ENCODE measurements at places on chromosomes 6 and 20. TPM values are rescaled to one million over a fixed set of nuclear protein-coding genes. Genes with fewer than 3 reads are reported as not detected.

DNA sequence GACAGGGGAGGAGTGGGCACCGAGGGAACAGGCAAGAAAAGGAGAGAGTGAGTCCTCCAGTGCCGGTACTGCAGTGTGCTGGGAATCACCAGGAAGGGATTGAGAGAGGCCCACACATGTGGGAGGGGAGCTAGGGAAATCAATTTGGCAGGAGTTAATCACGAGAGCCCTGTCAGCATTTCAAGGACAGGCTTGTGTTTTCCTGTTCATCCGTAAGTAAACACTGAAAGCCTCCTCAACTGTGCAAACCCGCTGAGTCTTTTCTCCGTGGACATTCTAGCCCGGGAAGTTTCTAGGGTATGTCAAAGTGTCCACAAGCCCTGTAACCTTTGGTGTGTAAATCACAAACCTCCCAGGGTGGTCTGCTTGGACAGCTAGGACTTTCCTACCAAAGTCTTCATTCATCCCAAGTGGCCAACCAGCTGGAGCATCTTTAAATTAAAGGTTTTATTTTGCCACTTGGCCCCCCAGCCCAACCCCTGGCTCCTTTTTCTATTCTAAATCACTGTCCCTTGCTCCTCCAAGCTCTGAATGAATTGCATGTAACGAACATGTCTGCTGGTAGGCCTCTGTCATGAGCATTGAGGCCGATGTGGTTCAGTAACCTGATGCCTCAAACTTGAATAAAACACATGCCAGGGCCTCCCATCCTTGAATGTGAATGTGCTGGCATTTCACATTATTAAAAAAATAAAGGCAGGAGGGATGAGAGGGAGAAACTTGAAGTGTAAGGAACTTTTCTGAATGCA, 149.1 kb downstream of the ZNF217 start:
- DNase-seq = no peak

DNA sequence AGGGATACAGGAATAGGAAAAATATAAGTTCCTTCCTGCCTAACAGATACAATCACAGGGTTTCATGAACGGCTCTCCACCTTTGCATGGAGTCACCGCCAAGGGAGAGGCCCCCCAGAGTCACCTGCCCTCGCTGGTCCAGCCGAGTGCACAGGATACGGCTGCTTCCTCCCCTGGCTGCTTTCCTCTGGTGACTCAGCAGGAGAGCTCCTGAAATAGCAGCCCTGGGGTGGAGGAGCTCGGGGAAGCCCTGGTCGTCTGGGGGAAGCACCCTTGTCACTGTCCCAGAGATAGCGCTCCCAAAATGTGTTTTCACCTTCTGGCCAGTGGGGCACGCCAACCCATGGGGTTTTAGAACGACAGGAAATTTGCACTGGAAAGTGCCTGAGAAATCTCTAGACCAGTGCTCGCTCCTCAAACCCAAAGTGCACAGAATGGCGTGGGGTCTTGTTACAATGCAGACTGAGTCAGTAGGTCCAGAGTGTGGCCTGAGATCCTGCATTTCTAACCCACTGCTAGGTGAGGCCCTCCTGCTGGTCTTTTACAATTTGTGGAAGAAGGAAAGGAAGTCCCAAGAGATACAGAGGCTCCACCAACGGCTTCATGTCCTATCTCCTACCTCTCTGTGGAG, 35.9 kb upstream of the FAM50B start:
- peak; percentile 57 for DNase-seq

- no peak for DNase-seq
Measured at GRCh38 chr20:33830371-33830770, 19.2 kb downstream of the CHMP4B start.

GRCh38 chr6:6746333-6746969, 157.9 kb downstream of the LY86 start:
- DNase-seq = no peak

- DNase-seq = no peak
Measured at GRCh38 chr6:89475101-89475500, 42.1 kb downstream of the ANKRD6 start.

- no peak for DNase-seq
Measured at GRCh38 chr6:26541579-26541978, 3.4 kb downstream of the HMGN4 start.

DNA sequence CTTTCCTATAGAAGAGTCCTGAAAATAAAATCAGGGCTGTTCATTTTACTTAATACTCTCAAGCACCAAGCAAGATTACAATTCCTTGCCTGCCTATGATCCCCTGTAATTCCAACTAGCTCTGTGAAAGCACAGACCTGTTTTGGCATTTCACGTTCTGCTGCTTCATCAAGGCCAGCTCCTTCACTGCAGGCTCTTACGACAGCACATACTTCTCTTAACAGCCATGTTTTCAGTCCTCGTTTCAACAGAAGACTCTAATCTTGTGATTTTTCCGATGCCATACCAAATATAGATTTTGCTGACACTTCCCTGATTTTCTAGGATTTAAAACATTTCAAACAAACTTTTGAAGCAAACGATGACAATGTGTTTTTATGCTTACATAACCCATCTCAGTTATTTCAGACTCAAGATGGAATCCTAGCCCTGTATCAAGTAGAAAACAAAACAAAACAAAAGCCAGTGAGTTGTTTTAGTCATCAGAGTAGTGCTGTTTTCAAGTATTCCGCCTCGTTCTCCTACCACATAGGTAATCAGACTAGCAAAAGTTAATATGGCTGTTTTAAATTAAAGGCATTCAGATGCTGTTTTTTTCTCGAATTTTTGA, 616.5 kb upstream of the CITED2 start:
- no peak for DNase-seq

DNA sequence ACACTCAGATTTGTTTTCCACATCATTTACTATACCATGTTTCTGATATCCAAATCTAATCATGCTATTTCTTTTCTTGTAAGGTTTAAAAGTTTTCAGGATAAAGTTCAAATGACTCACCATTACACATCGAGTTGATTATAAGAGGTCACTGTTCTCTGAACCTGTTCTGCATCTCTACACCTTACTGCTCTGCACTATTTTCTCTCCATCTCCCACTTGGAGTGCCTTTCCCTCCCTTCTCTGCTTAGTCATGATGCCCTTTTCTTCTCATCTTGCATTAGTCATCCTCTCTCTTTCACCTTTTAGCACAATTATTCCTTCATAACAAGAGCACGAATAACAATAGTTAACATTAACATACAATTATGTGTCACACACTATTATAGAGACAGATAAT, 37.5 kb upstream of the FUT9 start:
- DNase-seq = no peak

DNA sequence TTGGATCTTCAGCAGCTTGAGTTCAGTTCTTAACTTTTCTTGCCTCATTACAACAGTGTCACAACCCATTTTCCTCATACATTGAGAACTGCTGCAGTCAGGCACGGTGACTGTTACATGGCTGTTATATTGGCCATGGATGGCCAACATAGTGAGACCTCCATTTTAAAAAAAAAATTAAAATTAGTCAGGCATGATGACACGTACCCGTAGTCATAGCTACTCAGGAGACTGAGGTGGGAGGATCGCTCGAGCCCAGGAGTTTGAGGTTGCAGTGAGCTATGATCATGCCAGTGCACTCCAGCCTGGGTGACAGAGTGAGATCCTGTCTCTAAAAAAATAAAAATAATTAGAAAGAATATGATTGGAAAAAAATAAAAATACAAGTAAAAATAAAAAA, 9.9 kb upstream of the MMP24 start:
- peak; percentile 22 for DNase-seq

GRCh38 chr6:140201787-140202458, 827.5 kb upstream of the CITED2 start:
- no peak for DNase-seq

DNA sequence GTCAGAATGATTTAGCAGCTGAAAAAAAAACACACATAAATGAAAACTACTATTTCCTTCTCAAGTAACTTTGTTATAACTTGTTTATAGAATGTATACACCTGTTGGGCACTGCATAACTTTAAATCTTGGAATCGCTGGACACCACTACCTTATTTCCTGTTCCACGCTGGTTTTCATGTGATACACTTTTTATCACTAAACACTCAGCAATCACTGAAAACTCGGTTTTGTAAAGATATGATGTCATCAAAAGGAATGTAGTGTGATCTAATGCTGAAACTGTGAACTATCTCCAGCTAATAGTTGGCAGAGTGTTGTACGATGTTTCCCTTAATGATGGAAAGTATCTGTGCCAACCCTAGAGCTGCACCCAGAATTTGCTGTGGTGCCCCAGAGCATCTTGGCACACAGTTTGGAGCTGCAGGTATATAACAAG, 127.9 kb downstream of the BACH2 start:
- no peak for DNase-seq

DNA sequence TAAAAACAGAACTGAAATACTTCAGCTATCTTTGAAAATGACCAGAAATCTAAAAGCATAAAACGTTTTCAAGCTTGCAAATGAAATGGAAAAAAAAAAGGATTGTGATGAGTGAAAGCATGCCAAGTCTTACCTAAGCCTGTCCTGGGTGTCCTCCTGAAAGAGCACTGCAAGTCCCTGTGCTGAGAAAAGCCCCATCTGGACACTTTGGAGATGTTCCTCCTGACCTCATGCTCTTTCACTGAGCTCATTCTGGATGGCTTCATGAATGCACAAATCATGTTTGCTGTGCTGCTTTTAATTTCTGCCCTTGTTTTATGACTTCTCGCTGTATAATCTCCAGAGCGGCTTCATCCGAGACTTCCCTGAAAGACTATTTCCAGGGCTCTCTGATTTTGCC, 136.0 kb downstream of the SOD2 start:
- DNase-seq = no peak

- DNase-seq = no peak
Measured at GRCh38 chr6:116387374-116387773, 16.6 kb downstream of the DSE start.

DNA sequence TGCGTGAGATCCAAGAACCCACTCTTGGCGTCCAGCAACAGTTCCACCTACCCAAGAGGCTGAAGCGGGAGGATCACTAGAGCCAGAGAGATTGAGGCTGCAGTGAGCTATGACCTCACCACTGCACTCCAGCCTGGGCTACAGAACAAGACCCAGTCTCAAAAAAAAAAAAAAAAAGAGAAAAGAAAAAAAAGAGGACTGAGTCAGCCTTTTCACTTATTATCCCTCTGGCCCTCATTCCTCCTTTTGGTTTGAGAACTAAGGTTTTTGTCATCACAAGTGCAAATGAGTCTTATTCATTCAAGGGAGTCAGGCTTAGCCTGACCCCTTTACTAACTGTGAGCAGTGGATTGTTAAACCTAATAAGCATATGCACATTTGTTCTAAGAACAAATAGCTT, 37.9 kb upstream of the JARID2 start:
- peak; percentile 39 for DNase-seq

DNA sequence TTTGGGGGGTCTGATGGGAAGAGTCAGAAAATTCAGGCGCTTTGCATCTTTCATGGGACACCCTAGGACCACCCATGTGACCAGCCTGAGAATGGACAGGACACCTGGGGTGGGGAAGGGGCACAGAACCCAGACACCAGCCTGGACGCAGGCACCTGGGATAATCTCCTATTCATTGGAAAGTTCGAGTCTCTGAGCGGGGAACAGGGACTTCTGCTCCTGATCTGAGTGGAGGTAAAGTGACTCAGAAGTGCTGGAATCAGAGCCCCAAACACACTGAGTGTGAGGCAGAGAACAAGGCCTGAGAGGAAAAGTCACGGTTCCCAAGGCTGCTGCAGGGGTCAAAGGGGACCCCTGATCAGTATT, 1.4 kb downstream of the HLA-B start:
- DNase-seq = no peak

GRCh38 chr6:135347887-135348286, 149.7 kb downstream of the AHI1 start:
- no peak for DNase-seq

- DNase-seq = no peak
Measured at GRCh38 chr20:35510951-35511735, 18.3 kb downstream of the C20orf173 start.

GRCh38 chr6:42929821-42930360, 611 bp downstream of the CNPY3 start:
- DNase-seq = no peak

DNA sequence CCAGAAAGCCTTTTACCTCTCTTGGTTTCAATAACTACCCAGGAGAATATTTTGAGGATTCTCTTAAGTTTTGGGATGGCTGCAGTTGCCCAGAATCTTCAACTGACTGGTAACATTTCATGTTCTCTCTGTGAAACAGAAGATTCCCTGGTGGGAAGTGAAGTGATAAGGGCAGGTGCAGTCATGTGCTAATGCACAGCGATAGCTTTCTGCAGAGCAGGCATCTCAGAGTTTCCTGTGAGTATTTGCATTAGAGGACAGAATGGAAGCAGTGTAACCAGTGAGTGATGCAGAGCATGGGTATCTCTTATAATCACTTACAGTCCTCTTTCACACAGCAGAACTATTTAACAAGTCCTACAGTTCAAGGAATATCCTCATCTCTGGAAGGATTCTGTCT, 76.1 kb downstream of the HCRTR2 start:
- no peak for DNase-seq

DNA sequence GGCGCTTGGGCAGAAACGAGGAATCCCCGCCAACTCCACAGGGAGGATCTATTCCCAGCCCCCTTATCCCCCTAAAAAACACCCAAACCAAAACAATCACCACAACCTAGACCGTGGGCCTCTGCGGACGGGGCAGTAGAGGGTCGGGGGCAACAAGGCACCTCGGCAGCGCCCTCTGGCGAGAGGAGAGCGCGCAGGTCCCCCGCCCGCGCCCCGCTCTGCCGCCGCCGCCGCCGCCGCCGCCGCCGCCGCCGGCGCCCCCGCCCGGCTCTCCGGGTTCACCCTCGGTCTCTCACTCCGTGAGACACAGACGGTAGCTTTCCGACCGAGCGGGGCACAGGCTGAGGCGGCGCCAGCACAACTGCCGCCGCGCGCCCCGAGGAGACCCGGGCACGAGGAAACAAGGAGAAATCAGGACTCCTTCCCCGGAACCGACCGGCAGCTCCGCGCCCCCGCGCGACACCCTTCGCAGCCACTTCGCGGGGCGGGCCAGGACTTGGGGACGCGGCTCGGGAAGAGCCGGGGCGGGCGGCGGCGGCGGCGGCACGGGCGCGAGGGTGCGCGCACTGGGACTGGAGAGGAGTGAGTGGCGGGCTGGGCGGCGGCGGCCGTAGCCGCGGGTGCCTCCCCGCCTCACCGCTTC, at the start of gene SLC35F1:
SLC35F1 (plus strand) TSS at position 307 of the 643 bp plus-strand sequence.
- DNase-seq = peak; percentile 23

- DNase-seq = no peak
Measured at GRCh38 chr6:138896104-138896756, 91.8 kb downstream of the REPS1 start.

- DNase-seq = peak; percentile 24
Measured at GRCh38 chr20:3123542-3123941, 36.1 kb downstream of the FASTKD5 start.

GRCh38 chr6:14217728-14218518, 100.4 kb downstream of the CD83 start:
- no peak for DNase-seq

The HRH3 gene
- total RNA-seq = not detected

The PLA2G7 gene
- total RNA-seq = not detected

The KCNK5 gene
- total RNA-seq = 2.4 TPM

The FAM83C gene
- total RNA-seq = not detected

The GSTA3 gene
- total RNA-seq = not detected

The MKKS gene
- total RNA-seq = 9.8 TPM

The SOX18 gene
- 0.22 TPM for total RNA-seq

The OR2B2 gene
- total RNA-seq = not detected

The LKAAEAR1 gene
- 5.0 TPM for total RNA-seq
